ENCODE measurements at places on chromosomes 1 and 21.
A peak's percentile ranks its signal among the peaks of the same experiment; 100 is the strongest.

DNA sequence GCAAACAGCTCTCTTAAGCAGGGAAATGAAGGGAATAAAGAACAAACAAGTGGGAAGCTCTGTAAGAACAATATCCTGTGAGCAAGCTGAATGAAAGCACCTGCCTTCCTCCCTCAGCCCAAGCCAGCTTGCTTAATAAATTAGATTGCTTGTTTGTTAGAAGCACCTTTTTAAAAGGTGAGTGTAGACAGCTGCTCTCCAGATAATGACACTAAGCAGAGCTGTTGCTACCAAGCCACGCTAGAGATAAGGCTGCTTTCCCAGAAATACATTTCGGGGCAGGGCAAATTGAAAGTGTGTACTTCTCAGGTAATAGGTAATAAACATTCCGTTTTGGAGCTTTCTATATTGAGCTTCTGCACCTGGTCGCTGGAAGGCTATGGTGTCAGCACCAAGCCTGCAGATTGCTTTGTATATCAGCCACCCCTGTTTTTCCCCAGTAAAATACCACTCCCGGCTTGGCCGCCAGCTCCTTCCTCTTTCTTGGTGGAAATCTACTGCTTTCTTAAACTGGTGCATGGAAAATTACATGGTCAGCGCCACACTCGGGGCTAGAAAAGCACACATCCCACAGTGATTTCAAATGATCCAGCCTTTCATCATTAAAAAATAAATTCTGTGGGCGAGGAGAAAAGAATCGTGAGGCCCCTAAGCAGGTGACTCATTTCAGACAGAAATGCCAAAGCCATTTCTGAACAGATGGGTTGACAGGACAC lies 151.3 kb downstream of the ETS2 start:
- DNase-seq = no peak

GRCh38 chr1:70934194-70934961 lies 113.2 kb downstream of the PTGER3 start:
- no peak for DNase-seq

GRCh38 chr1:170885551-170885950 lies 49.8 kb upstream of the MROH9 start:
- no peak for DNase-seq

DNA sequence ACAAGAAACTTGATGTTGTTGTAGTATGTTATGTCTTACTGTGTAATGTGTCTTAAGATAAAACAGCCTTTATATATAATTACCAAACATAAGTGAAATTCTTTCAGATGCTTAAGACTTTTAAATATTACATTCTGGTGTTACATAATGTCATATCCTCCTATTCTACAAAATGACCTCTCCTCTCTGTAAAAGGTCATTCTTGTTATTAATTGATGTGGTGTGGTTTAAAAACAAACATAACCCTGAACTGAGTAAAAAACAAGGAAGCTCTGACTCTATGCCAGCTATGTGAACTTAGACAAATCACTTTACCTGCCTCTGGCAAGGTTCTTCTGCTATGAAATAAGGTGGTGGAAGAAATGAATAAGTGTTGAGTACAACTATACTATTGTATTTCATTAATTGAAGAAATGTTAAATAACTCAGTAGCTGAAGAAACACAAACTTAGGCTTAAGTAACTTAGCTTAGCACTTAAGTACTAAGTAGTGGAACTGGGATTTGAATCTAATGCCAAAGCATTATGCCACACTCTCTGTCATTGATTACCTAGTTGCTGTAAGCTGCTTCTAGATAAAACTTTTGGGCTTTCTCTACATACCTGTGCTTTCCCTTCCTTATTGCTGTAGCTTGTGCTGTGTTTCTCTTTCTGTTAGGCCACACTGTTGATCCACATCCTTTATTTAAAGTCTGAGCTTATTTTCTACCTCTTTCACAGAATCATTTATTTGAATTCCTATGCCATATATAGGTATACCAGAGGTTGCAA lies 859 bp upstream of the ANGPTL1 start:
- DNase-seq = no peak

GRCh38 chr21:44304877-44305293 lies 5.0 kb downstream of the PFKL start:
- no peak for DNase-seq

- no peak for DNase-seq
These were observed 118.1 kb downstream of the C1orf21 start for GRCh38 chr1:184504955-184505338.

DNA sequence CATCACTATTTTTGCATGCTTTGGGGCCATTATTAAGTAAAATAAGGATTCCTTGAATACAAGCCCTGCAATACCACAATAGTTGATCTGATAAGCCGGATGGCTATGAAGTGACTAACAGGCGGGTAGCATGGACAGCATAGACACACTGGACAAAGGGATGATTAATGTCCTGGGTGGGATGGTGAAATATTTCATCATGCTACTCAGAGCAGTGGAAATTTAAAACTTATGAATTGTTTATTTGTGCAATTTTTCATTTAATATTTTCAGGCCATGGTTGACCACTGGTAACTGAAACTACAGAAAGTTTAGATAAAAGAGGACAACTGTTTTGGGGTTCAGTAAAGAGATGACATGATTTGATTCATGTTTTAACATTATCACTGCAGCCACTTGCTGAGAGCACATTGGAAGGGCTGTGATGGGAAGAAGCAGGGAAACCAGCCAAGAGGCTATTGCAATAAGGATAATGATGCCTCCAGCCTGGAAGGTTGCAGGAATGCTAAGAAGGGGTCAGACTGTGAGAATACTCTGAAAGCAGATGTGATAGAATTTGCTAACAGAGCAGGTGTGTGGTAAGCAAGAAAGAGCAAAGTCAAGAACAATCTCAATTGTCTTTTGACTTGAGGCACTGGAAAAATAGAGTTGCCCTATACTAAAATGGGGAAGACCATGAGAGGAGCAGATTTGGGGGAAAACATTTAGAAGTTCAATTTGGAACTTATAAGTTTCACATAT lies 62.5 kb upstream of the TNFSF4 start:
- DNase-seq = peak; percentile 82

DNA sequence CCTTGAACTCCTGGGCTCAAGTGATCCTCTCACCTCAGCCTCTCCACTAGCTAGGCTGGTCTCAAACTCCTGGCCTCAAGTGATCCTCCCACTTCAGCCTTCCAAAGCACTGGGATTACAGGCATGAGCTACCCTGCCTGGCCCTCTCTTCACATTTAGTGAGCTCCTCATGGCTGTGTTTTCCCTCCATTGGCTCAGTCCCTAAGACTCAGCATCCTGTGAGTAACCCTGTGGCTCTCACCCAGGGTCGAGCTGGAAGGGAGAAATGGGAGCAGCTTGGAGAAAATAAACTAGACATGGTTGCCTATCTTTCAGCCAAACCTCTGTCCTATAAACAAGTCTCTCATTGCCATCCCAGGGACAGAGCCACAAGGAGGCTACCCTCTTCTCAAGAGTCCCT lies 17.5 kb downstream of the NCF2 start:
- DNase-seq = no peak

Measured in GM04504 (cell line).